Amygdala (tissue), 56 donors: ENCODE measurements at places on chromosomes 5 and 9.

GRCh38 chr5:162837155-162837554 lies 600.2 kb upstream of the CCNG1 start:
- no peak for DNase-seq

GRCh38 chr9:97933297-97933998 lies 4.5 kb downstream of the HEMGN start:
- DNase-seq: no peak

GRCh38 chr5:51072937-51073336 lies 310.3 kb upstream of the ISL1 start:
- DNase-seq: no peak

DNA sequence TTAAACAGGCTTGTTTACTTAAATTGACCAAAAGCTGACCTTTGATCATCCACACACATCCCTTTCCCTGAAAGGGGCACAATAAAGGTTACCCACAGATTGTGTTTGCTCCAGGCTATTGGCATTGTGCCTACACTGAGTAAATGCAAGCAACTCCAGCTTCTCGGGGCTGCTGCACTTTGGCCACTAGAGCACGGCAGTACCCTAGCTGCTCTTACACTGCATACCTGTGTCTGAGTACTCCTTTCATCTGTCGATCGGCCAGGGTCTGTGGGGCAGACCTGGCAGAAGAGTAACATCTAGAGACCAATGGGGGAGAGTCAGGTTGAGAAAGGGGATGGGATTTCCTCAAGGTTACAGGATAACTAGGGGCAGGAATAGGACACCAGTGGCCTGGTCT lies 281.9 kb upstream of the NMUR2 start:
- no peak for DNase-seq

GRCh38 chr5:69030358-69031062 lies 63.3 kb upstream of the SLC30A5 start:
- no peak for DNase-seq

DNA sequence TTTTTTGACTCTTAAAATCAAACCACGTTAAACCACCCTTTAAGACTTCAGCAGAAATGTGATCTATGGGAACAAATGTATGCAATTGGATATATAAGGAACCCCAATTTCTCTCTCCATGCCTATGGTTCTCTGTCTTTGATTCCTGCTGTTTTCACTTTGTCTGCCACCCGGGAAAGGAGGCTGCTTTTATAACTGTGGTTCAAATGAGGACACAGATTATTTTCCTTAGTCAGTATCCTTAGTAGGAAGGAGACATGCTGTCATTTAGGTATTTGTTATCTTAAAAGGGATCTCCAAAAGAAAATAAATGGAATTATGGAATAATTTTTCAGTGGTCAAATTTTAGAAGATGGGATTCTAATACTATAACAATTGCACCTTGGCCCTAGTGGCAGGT lies 176.1 kb upstream of the NREP start:
- no peak for DNase-seq

GRCh38 chr5:78972654-78973428 lies 12.3 kb downstream of the ARSB start:
- no peak for DNase-seq

- no peak for DNase-seq
Measured at GRCh38 chr5:64930672-64931318, 162.1 kb downstream of the CWC27 start.

DNA sequence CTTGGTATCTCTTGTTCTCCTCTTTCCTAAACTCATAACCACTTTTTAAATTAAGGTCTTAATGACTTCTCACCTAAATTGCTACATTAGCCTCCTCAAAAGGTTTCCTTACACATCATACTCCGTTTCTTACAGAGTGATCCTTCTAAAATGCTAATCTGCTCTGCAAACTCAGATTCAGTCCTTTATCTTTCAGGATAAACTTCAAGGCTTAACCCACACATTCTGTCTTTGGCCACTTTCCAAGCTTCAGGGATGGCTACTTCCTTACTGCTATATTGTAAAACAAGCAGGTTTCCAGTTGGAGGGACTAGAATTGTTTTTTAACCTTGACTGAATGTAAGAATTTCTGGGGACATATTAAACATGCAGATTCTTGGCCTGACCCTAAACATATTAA lies 105.5 kb upstream of the CHD1 start:
- no peak for DNase-seq

GRCh38 chr5:176722757-176723156 lies 75.5 kb downstream of the TSPAN17 start:
- DNase-seq: no peak

DNA sequence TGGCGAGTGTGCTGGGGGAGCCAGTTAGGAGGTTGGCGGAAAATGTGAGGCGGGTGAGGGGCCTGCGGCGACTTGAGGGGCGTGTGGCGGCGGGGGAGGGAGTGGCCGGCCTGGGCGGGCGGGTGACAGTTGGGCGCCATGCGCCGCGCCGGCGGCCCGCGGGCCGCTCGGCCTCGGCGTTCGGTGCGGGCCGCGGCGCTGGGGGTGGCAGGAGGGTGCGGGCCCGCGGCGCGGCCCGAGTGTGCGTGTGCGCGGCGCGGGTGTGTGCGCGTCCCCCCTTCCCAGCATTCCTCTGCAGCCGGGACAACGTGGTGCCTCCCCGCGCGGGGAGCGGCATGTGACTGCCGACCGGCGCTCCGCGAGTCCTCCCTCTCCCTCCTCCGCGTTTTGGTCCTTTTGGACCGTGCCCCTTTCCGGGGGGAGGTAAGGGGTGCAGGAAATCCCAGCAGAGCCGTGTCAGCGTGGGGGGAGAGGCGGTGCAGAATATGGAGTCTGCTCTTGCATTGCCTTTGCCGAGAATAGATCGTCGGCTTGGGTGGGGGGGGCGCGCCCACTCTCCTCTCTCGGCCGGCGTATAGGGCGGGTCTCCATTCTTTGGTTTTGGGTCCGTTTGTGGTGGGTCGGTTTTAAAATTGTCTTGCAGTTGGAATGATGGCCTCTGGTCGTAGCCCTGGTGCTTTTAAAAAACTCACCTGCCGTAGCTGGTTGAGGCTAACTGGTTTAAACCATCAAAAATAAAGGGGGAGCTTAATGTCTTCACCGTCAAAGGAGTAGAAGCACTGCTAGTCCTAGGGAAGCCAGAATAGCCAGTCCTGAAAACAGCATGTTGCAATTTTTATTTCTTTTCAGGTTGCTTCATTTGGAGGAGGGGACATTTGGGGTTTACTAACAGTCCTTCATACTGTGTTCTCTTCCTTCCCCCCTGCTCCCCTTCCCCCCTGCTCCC lies 2.0 kb downstream of the LARP1 start:
- peak; percentile 57 for DNase-seq

DNA sequence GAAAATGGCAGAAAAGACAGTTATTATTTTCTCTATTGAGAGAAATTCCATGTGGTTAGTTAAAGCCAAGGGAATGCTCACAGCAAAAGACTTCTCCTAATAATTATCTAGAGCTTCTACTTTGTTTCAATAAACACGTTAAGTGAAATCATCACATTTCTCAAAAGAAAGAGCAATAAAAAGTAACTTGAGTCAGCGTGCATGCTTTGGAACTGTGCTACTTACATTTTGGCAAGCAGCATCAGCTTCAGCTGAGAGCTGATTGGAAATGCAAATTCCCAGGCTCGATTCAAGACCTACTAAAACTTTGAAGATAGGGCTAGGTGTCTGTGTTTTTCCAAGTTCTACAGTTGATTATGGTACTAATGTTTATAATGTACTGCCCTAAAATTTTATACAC lies 132.1 kb downstream of the CDH18 start:
- no peak for DNase-seq

DNA sequence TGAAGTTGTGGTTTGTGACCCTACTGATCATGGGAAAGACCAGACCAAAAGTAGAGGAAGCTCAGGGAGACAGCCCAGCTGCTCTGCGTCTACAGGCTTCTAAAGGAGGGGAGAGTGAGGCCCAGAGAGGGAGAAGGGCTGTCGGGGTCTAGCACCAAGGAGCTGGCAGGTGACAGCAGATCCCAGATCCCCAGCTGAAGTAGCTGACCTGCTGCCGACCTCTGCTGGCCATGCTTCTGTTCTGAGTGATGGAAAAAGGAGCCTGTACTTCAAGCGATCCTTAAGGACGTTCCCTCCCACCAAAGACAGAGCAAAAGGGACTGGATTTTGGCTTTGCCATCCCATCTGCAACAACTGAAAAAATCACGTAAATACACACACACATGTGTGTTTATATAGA lies 22.7 kb upstream of the QSOX2 start:
- no peak for DNase-seq

DNA sequence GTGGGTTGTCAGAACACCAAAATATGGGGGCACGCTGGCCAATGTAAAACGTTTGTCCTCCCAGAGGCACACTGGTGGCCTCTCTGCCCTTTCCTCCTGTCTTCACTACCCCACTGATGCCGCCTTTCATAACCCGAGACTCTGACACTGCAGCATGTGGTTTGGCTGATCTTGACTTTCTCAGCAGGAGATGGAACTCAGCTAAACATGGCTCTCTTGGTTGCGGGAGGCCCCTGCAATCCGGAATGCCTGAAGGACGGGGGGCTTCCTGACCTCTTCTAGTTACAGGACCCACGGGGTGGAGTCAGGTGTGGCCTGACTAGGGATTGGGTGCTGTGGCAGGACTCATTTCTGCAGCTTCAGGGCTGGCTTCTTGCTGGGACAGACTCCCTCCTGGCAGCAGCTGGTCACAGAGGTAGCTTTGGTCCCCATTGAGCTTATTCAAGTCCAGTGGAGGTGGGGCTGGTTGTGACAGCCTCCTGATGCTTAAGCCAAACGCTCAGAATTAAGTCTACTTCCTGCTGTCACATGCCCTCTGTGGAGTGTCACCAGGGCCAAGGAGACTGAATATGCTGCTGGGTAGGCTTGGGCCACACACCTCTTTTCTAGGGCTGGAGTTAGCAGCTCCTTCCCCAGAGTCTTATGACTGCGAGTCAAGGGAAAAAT lies 44.2 kb downstream of the NXNL2 start:
- no peak for DNase-seq

DNA sequence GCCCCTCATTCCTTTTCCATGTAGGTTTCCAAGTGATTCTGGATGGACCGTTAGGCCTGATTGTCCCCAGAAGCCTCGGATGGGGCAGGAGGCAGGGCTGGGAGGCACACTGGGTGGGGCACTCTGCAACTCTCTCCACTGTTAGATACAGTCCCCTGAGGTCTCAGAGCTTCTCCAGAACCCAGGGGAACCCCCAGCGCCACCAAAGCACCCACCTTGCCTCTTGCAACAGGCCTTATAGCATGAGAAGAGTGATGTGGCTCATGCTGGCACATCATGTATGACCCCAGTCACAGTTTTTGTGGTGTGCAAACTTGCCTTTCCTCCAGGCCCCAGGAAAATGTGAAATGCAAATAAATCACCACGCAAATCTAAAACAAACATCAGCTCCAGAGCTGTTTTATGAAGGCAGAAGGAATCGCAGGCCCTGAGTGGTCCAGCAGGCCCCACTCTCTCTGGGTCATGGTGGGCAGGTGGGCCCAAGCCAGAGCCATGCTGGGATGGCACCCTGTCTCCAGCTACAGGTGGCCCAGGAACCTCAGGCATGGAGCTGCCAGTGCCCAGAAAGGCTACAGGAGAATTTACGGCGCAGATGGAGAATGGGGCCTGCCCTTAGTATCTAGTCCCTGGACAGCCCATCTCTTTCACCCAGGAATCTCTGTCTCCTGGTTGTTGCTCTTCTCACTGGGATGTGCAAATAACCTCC lies 36.3 kb upstream of the CDKN2AIPNL start:
- DNase-seq: no peak

GRCh38 chr9:105850852-105851500 lies 156.6 kb downstream of the TMEM38B start:
- no peak for DNase-seq

DNA sequence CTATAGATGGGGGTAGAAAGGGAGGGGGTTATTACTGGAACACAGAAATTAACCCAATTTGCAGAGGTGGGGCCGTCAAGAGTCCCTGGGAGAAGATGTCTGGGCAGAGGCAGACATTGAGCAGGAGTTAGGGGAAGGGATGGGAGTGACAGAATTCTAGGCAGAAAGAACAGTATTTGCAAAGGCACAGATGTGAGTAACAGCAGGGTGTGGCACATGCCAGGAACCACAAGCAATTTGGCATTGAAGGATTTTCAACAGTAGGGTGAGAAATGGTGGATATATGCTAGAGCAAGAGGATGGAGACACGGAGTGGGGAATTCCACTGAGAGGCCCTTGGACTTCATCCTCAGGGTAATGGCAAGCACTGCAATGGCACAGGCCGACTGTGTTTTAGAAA lies 71.6 kb upstream of the FRRS1L start:
- no peak for DNase-seq

- DNase-seq: no peak
Measured at GRCh38 chr5:159917994-159918393, 1.7 kb downstream of the ADRA1B start.

GRCh38 chr9:125160750-125161149 lies 17.4 kb upstream of the SCAI start:
- no peak for DNase-seq

DNA sequence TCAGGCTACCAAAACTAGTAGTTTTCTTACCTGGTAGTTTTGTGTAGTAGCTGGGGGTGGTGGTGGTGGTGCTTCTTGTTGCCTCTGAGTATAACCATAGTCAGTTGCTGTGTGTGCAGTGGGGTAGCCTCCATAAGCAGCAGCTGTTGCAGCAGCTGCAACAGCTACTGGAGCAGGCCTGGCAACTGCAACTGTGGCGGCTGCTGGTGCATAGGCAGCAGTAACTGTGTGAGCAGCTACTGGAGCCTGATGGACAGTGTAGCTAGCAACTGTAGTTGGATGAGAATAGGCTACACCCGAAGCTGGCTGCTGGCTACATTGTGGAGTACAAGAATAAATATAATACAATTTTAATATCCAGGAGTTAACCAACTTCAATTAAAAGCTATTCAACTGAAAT lies 24.7 kb downstream of the ZFR start:
- DNase-seq: no peak

DNA sequence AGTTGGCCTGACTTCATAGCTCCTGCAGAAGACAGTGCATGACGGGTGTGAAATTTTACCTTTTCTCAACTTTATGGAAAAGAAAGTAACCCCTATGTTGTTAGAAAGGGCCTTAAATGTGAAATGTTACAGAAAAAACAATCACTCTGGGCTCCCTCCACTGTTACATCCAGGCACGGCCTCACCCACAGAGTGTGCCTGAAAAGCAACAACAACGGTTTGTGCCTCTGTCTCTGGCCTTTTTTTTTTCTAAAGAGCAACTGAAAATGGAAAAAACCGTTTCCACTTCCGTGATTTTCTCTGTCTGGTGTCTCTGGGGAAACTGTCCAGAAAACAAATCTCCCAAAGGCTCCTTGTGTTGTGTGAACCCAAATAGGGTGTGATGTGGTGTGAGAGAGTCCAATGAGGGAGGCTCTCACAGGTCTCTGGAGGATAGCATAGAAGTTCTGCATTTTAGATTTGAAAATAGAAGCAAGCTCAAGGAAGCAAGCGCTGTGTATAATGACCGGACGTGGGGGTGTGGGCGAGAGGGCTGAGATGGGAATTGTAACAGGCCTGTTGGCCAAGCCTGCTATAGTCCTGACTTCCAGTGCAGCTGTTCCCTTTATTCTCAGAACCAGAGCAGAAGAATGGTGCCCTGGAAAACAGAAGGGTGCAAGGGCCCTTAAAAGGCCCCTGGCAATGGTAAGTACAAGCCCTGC lies 221.8 kb upstream of the TUT7 start:
- no peak for DNase-seq
